Peyer's patch (tissue), 4 donors: ENCODE measurements at places on chromosomes 6 and 20. TPM values are rescaled to one million over a fixed set of nuclear protein-coding genes. Genes with fewer than 3 reads are reported as not detected.

GRCh38 chr20:46051556-46052308, 22.7 kb downstream of the SLC12A5 start:
- DNase-seq = no peak

GRCh38 chr20:23534801-23535593, 33.3 kb downstream of the CST9L start:
- DNase-seq = no peak

DNA sequence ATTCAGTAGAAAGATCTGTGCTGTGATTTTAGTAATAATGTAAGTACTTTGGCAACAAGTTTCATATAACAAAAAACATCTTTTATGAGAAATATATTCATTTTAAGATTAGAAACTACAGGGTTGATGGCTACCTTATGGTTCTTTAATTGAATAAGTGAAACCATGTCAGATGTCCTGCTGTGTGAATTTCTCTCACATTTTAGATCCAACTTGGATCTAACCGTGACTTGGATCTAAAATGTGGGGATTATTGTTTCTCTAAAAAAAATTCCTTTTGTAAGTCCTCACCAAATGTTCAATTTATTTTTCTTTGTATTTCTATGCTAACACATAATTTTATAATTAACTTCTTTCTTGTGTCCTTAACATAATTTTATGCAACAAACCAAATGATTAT, 30.4 kb downstream of the ZC2HC1B start:
- DNase-seq = no peak

SNAP91 gene
- 0.95 TPM for total RNA-seq

FOXC1 gene
- total RNA-seq = 2.7 TPM
